ENCODE measurements at places on chromosomes 3 and 15.

DNA sequence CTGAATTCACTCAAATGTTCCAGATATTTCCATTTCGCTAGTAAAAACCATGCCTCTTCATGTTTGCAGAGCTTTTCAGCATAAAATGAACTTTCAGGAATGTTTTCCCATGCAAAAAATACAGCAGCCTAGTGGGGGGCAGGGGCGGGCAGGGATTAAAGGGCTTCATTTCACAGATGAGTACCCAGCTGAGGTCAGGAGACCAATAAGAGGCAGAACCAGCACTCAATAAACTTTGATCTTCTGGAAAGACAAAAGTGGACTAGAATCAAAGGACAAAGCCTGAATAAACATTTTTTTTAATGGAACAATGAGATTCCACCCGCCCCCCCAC, 8.0 kb downstream of the KLHL25 start:
- DNase-seq = no peak

DNA sequence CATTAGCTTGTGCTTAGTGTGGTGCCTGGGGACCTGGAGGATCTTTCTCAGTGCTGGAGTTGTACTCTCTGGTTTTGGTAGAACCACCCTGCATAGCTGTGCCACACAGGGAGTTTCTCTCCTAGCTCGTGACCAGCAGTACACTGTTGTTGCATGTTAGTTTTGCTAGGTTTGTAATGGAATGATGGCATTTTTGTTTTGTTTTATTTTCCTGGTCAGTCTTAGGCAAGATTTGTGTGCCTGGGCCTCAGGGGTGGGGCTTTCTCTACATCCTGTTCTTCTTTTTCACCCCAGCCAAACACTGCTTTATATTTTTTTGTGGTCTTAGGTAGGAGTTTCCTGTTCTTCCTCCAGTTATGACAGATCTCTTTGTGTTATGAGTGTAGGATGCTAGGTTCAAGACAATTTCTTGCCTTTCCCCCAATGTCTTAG, 534.5 kb upstream of the KCNMB2 start:
- DNase-seq = no peak

DNA sequence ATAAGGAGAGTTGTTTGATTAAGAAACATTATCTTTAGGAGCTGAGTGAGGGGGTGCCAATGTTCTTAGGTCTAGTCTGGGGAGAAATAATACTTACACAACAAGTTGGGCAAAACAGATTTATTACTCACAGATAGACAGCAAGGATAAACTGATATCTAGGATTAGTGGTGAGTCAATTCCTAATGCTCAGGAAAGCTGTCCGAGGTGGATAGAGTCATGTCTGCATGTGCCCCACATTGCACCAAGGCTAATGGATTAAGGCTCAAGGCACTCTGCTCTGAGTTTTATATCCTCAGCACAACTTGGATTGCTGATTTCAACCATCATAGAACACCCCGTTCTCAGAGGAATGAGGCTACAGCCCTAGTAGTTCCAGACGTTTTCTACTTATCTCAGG, 1042.3 kb downstream of the OTOL1 start:
- no peak for DNase-seq

DNA sequence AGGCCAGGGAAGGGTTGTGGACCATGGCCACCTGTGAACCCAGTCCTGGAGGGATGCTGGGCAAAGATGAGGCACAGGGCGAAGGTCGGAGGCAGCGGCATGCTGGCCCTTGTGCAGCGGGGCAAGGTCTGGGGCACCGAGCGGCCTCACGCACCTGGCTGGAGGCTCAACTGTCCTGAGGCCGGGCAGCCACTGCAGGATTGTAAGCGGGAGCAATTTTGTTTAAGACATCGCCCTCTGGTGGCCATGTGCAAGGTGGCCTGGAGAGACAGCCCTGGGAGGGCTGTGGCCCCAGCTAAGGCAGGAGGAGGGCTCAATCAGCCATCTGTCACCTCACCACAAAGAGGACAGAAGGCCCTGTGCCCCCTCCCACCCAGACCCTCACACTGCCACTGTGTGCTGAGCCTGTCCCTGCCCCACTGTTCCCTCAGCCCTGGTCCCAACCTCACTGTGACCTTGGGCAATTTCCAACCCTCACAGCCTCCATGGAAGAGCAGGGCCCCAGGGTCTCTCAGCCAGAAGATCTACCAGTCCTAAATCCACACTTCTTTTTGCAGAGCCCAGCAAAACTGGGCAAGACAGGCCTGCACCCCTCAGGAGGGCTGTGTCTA, 46.2 kb downstream of the TPRA1 start:
- DNase-seq = peak; percentile 33

- no peak for DNase-seq
Measured at GRCh38 chr3:31472479-31473390, 60.0 kb upstream of the STT3B start.

GRCh38 chr3:65070968-65071367, 383.2 kb upstream of the ADAMTS9 start:
- no peak for DNase-seq

GRCh38 chr3:125045965-125046364, 9.8 kb downstream of the HEG1 start:
- DNase-seq = no peak

GRCh38 chr3:37155782-37156181, 18.6 kb downstream of the LRRFIP2 start:
- DNase-seq = no peak

GRCh38 chr3:48656061-48656840, 6.4 kb downstream of the CELSR3 start:
- peak; percentile 68 for DNase-seq

GRCh38 chr3:56930706-56931105, 129.0 kb upstream of the ARHGEF3 start:
- DNase-seq = no peak

- no peak for DNase-seq
Measured at GRCh38 chr3:78260388-78260787, 1220.5 kb downstream of the ROBO2 start.

- DNase-seq = no peak
Measured at GRCh38 chr3:128068156-128068620, 16.0 kb downstream of the SEC61A1 start.

- no peak for DNase-seq
Measured at GRCh38 chr3:72595376-72595775, 252.9 kb downstream of the SHQ1 start.

DNA sequence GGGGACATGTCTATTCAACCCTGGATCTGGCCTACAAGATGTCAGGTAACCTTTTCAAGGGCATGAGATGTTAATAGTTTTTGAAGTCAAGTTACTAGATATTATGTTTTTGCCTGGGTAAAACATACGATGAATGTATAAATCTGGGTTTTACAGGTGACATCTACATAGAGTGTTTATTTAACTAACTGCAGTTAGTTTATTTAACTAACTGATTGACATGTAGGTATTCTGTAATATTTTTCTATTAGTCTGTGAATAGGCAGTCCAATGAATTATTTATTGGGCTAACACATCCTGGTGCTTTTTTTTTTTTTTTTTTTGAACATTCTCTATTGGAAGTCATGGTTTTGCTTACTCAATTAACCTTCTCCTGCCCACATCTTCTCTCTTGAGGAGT, 38.7 kb upstream of the TNIK start:
- no peak for DNase-seq

DNA sequence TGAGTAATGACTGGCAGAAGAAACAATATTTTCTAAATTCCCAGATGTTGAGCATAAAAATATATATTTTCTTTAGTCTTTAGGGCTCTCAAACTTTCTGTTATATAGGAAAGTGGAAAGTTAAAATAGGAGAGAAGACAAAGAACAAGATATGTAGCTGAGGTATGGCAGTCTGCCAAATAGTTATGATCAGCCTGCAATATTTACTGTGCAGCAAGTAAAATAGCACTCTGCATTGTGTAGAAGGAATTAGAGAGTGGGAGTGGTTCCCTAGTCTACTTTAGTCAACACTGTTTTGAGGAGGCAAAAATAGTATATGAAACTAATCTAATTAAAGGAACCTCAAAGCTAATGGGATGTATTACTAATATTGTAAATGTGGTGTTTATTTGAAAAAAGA, 978.1 kb upstream of the ALCAM start:
- no peak for DNase-seq

GRCh38 chr15:29765234-29765841, 56.9 kb downstream of the TJP1 start:
- no peak for DNase-seq

DNA sequence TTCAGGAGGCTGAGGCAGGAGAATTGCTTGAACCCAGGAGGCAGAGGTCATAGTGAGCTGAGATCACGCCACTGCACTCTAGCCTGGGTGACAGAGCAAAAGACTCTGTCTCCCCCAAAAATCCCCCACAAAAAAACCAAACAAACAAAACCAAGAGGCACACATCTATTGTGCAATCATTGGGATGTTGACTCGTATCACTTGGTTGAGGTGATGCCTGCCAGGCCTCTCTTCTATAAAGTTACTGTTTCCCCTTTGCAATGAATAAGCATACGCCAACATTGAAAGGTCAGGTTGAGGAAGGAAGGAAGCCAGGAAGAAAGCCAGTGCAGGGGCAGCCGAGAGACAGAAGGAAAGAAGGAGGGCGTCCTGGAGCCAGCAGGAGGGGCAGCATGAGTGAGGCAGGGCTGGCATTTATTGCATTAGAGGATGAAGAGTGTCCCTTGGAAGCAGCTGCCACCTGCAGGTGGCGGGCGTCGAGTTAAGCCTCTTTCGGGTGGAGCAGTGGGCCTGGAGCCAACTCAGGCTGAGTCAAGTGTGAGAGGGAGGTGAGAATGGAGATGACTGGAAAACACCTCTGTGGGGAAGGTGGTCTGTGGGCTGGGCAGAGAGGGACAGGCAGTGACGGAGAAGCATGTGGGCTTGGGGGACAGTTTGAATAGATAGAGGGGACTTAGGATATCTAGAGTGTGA, 8.3 kb upstream of the CSPG4 start:
- no peak for DNase-seq

GRCh38 chr3:194974468-194975135, 288.9 kb downstream of the FAM43A start:
- DNase-seq = no peak

DNA sequence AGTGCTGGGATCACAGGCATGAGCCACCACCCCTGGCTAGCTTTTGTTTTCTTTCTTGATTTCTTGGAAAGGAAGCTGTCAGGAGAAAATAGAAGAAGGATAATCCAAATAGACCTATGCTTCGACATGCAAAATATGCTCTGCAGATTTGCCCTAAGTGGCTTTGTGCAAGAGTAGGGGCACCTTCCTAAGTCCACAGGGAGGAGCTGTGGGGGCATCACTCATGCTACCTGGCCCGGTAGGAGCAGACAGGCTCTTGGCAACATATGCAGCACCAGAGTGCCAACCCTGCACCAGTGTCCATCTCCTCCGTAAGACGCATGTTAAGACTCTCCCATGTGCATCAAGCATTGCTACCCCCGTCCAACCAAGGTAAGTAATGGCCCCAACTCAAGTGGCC, 190.7 kb upstream of the UBE2E1 start:
- DNase-seq = no peak

- no peak for DNase-seq
Measured at GRCh38 chr15:64112073-64112772, 16.4 kb downstream of the SNX1 start.

DNA sequence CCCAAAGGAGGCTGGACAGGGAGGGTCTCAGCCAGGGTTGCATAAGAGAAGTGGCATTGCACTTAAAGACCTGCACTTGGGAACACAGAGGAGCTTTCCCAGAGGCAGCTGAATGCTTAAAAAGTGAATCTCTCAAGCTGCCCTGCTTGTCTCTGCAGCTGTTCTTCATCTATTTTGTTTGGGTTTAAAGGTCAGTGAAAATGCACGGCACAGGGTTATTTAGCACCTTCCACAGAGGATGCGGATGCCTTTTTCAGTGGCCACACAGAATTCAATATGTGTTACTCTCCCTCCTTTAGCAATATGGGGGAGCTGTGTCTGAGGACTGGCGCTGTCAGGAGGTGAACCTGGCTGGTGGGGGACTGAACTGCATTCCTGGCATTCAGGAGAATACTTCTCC, 22.7 kb upstream of the CTNNB1 start:
- no peak for DNase-seq

DNA sequence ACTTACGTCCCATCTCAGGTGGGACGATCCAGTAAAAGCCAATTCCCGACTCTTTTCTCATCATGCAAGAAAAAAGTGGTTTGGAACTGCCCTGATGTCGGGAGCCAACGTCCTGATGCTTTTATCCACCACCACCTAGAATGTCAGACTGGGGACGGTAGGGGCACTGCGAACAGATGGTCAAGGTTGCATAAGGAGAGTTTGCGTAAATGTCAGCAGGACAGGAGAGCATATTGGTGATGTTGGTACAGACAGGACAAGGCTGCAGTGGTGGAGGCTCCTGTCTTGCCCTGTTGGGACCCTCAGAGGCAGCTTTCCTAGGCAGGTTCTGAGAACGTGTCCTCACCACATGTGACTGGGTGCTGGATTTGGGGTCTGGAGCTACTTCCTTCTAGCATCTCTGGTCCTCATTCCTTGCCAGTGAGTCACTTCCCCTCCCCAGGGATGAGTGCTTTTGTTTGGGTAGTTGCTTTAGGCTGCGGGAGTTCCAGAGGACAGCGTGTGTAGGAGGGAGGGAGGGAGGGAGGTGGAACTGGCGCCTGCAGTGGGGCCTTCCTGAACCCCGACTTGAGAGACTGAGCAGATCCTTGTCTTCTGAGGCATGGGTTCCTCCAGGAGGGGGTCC, 21.0 kb downstream of the THSD4 start:
- DNase-seq = no peak

DNA sequence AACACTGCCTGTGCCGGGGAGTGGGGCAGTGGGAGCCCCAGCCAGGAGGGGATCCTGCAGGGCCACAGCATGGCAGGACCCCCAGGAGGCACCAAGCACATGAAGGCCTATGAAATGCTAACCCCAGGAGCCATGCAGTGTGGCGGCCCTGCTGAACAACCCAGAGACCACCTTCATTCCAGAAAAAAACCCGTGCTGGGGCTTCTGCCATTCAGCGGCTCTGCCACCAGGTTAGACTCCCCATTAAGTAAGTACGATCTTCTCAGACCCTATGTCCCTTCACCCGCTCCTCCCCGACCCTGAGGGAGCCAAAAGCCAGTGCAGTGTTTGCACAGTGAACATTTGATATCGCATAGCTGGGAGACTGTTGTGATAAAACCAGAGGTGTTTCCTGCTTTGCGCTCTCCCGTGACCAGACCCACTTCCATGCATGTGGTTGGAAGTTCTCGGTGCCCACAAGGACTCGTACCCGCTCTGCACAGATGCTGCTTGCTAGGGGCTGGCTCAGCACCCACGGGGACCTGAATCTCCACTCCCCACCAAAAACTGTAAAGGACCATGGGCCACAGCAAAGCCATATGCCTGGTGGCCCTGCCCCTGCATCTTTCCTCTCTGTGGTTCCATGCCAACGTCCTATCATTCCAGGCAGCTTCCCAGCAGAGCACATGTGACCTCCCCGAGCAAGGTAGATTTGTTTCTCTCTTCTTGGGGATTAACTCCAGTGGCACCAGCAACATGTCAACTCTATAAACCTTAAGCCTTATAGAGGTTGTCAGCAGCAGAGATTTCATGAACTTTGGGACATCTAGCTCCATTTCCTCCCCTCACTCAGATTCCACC, 5.3 kb downstream of the PLA2G4D start:
- no peak for DNase-seq

- no peak for DNase-seq
Measured at GRCh38 chr15:86165265-86166211, 85.9 kb downstream of the AGBL1 start.

DNA sequence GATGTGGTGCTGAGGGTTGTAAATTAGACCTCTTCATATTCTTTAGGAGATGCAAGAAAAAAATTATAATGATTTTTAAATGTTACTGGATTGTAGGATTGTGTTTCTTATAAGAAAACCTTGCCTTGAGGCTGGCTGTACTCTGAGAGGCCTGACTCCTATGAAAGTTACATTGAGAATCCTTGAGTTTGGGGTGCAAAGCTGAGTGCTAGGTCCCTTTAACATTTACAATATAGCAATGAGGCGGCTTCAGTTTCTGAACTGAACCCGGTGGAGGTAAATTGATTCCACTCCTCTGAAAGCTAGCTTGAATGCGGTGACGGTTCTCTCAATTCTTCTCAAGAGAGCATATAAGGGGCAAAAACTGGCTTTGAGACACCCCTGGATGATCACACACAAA, at the start of gene TMPRSS7:
TMPRSS7 (plus strand) TSS at position 301 of the 400 bp plus-strand sequence. CDS start 110 bp downstream, outside the sequence.
- no peak for DNase-seq
